ENCODE measurements at places on chromosomes 4 and X. TPM values are rescaled to one million over a fixed set of nuclear protein-coding genes. Genes with fewer than 3 reads are reported as not detected.

ALAS2 gene
- not detected for total RNA-seq

GNRHR gene
- total RNA-seq, result not detected

PAGE2B gene
- not detected for total RNA-seq

DNAAF6 gene
- total RNA-seq, result not detected

All from A375 (cell line).